ENCODE measurements at places on chromosomes 1 and 21.

DNA sequence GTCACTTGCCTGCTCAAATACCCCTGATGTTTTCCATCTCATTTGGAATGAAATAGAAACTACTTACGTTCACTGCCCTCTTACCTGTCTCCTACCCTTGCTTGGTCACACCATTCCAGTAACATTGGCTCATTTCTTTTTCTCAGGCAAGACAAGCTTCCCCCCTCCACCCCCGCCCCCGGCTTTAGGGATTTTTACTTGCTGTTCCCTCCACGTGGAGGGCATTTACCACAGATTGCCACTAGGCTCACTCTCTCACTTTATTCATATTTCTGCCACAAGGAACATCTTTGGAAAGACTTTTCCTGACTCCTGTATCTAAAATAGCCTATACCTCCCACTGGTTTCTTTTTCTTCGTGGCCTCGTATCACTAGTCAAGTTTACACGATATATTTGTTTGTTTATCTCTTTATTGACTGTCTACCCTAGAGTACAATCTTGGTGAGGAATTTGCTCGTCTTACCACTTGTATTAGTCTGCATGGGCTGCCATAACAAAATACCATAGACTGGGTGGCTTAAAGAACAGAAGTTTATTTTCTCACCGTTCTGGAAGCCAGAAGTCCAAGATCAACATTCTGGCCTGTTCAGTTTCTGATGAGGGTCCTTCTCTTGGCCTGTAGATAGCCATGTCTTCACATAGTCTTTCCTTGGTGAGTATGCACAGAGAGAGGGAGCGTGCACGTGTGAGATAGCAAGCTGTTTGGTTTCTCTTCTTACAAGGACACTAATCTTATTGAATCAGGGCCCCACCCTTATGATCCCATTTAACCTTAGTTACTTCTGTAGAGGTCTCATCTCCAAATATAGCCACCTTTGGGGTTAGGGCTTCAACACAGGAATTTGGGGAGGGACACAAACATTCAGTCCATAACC lies 126.2 kb downstream of the NRDC start:
- no peak for DNase-seq

DNA sequence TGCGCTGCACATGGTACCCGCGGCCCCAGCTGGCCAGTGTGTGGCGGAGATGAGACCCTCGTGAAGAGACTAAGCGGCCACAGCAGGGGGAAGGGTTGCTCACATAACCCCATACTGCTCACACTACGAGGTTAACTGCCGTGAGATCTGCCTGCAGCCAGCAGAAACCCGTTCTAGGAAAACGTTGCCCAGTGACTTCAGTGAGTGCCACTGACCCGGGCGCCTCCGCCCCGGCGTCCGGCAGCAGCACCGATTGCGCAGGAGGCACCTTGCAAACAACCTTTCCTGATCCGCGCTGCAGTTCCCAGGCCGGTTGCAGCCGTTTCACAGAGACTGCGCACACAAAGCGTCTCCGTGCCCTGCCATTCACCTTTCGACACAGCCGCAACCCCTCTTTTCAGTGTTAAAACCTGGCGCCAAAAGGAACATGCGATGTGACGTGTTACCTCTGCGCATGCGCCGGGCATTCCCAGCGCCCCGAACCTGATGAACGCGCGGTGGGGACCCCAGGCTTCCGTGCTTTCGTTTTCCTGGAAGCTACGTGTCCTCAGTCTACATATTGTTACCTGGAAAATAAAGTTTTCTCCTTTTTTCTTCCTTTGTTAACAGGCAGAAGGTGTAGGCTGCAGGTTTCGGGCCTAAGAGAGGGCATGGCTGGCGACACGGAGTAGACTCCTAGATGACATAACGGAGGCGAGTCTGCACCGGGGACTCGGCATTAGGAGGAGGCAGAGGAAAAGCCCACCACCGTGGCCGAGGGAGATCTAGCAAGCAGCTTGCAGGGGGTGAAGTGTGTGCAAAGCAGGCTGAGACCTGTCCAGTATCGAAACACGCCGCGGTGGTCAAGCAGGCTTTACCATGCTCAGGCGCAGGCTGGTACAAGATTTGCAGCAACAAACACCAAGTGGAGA lies 8.9 kb downstream of the VPS26C start:
- DNase-seq, result peak; percentile 36

DNA sequence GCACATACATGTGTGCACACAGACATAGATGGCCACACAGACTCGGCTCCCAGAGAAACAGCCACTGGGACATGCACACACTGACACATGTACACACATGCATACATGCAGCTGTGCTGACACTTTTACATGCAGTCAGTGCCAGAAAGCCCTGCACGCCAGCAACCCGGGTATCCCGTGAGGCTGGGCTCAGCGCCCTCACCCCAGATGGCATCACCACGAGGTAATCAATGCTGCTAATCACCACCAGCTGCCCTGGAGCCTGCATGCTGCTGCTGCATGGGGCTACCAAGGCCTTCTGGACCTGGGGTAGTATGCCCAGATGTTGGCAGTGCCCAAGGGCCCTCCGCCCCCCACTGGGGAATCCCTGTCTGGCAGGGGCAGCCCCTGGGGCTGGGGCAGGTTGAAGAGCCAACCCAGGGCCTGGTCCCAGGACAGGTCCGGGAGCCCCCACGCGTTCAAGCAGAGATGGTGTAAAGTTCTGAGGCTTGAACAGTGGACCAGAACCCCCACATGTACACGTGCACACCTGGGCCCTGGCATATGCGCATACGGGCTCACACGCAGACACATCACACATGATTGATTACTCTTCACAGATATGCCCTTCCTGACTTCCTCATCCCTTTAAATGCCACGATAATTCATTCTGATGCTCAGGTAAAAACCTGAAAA lies 2.7 kb upstream of the COL16A1 start:
- DNase-seq, result no peak

- DNase-seq, result no peak
Observed at GRCh38 chr1:43312663-43313515, 12.1 kb downstream of the TIE1 start.

GRCh38 chr1:18954270-18955071 lies 2.0 kb downstream of the IFFO2 start:
- no peak for DNase-seq

DNA sequence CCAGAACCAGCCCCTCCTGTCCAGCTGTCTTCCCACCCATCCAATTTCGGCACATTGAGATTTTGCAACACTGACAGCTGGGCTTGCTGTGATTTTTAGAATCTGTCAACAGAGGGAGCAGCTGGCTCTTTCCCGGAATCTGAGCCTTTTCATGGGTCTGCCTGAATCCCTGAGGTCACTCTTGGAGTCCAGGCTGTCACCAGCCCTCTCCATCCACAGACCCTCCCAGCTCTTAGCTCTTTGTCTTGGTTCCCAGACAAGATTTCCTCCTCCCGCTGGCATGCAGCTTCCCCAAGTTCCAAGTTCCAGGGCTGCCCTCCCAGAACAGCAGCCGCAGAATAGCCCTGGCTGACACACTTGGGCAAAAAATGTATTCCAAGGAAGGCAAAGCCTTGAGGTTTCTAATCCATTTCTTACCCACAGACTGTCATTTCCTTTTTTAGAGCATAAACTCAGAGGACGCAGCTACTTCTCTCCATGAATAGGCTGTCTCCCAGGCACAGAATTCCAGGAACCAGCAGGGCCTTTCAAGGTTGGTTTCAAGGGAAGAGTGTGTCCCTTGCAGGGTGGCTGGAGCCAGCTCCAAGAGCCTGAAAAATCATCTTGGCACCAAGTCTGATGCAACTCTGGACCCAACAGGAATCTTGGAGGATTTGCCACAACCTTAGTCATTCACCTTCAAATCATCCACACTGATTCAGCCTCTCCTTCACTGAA lies 7.1 kb upstream of the TMEM61 start:
- peak; percentile 86 for DNase-seq

- DNase-seq, result no peak
Observed at GRCh38 chr1:234970401-234970730, 158.3 kb downstream of the TOMM20 start.

- DNase-seq, result peak; percentile 3
Observed at GRCh38 chr1:9805006-9805508, 18.7 kb downstream of the CLSTN1 start.
